ENCODE measurements at places on chromosomes 6 and 20. TPM values are rescaled to one million over a fixed set of nuclear protein-coding genes. Genes with fewer than 3 reads are reported as not detected.

DNA sequence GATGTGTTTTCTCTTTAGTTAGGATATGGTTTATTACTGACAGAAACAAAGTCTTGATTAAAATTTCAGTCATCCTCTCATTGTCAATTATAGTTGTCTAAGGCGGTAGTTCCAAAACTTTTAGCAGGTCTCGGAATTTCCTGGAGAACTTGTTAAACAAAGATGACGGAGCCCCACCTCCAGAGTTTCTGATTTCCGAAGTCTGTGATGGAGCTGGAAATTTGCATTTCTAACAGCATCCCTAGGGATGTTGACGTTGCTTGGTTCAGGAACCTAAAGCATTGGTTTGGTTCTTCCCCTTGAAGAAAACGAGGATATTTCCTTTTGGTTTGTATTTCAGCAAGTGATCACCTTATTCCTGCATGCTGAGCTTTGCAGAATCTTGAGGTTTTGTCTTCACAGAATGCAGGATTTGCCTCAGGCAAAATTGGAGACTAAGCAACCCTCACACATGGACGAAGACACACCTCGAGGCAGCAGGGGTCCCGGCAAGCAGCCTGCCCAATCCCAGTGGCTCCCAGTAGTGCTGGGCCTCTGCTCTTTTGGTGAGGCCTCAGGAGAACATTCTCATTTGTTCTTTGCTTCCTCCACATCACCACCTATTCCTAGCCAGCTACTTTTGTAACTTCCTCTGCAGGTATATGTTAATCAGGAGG, 187.1 kb upstream of the PHACTR1 start:
- no peak for DNase-seq

DNA sequence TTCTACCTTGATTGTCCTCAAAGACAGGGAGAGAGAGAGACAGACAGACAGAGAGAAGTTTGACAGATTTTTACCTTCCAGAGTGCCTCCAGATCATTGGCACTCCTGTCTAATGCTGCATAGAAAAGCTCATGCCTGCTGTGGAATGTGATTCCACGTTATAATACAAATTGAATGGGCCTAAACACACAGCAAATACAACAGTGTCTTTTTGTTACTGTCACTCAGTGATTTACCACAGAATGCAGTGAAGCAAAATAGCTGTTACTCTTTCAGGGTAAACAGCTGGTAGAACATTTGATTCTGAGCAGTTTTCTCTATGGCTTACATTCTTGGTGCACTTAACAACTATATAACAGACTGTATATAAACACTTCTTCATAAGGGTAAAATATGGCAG, 558.7 kb downstream of the LMBRD1 start:
- no peak for DNase-seq

GRCh38 chr6:109260701-109261100, 121.6 kb downstream of the CD164 start:
- no peak for DNase-seq

EDEM2 gene
- 19.2 TPM for total RNA-seq

PIGT gene
- 84.7 TPM for total RNA-seq

PSMB9 gene
- total RNA-seq, result 257 TPM

ARFGAP1 gene
- total RNA-seq, result 98.2 TPM

EEF1E1 gene
- total RNA-seq, result 93.6 TPM

TFEB gene
- 14.9 TPM for total RNA-seq

NCOA7 gene
- 53.7 TPM for total RNA-seq

GATA5 gene
- total RNA-seq, result not detected

All from activated CD4-positive, alpha-beta T cell treated with anti-CD3 and anti-CD28 coated beads, Interleukin-2, amount 10 ng/mL, durations not matched to agents 24 days and 14 days (primary cell).